Bladder microvascular endothelial cell (primary cell): ENCODE measurements at places on chromosomes 3 and 15. TPM values are rescaled to one million over a fixed set of nuclear protein-coding genes. Genes with fewer than 3 reads are reported as not detected.

The OXTR gene
- total RNA-seq = 0.32 and 1.1 TPM in 2 replicates

The PRTG gene
- total RNA-seq = 1.8 and 3.9 TPM in 2 replicates

The MOBP gene
- total RNA-seq = under 0.01 TPM in 2 replicates

The MGA gene
- 19.3 and 67.4 TPM in 2 replicates for total RNA-seq

The CD200 gene
- 1.3 and 5.5 TPM in 2 replicates for total RNA-seq

The IMP3 gene
- 56.8 and 66.0 TPM in 2 replicates for total RNA-seq

The ALG3 gene
- 14.6 and 43.5 TPM in 2 replicates for total RNA-seq

The TNK2 gene
- 13.9 and 23.9 TPM in 2 replicates for total RNA-seq

The GOLGA8J gene
- total RNA-seq = 0.13 TPM in 1 of 2 replicates, not detected in the other

The CCK gene
- total RNA-seq = not detected in 2 replicates

The SLC24A5 gene
- not detected in 2 replicates for total RNA-seq

The P2RY1 gene
- total RNA-seq = 0.76 and 2.8 TPM in 2 replicates

The NPTN gene
- 48.7 and 118 TPM in 2 replicates for total RNA-seq

The EXD1 gene
- not detected in 2 replicates for total RNA-seq

The SEMA5B gene
- under 0.01 and 0.06 TPM in 2 replicates for total RNA-seq

The SPPL2A gene
- 50.0 and 183 TPM in 2 replicates for total RNA-seq

The CGNL1 gene
- 1.9 and 23.0 TPM in 2 replicates for total RNA-seq

The CTXND1 gene
- total RNA-seq = not detected in 2 replicates
